IPS DF 19.7 (cell line): ENCODE measurements at places on chromosomes 3 and 15.

DNA sequence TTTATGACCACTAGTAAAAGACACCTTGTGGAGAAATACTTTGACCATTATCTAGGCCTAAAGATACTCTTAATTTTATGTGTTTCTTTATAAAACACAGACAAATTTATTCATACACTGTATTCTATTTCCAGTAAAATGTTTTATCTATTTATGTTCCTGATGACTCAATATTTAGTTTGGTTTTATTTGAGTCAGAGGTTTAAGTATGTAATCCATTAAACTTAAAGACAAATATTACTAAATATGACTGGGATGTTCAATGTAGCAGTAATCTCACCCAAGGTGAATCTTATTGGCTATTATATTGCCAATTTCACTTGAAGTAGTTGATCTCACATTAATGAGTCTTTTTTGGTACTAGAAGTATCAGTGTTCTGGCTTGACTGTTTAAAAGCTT is 799.7 kb downstream of the CADM2 start:
- no peak for DNase-seq

DNA sequence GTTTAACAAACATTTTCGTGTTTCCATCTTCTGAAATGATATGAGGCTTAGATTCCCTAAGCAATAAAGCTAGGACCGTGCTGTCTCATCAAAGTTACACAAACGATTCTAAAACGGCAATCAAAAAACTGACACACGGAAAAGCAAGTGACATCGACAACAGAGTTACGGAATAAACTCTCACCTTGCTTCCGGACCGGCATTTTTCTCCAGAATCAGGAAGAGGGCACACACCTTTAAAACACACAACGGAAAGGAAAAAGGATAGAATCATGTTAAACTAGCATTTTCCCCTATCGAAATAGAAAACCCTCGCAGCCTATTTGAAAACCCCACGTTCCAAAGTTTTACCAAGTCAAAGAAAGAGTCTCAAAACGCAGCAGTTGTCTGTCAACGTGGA is 1.4 kb downstream of the DLG1 start:
- DNase-seq, result no peak

GRCh38 chr3:48858709-48859108 is 11.0 kb upstream of the PRKAR2A start:
- no peak for DNase-seq

DNA sequence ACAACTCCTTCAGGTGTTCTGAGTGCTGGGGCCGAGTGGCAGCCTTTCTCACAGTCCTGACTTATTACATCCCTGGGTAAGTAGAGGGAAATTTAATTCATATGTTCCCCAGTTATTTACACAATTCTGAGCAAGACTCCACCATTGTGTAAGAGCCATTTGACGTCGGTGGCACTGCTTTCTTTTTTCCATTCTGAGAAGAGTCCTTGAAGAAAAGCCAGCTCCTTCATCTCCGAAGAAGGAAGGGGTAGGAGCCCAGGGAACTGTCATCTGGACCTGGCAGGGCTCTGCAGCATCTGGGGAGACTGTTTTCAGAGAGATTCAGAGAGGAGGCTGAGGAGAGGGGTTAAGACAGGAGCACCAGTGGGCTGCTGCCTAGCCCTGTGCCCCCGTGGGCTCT is 22.6 kb upstream of the MASP1 start:
- no peak for DNase-seq

DNA sequence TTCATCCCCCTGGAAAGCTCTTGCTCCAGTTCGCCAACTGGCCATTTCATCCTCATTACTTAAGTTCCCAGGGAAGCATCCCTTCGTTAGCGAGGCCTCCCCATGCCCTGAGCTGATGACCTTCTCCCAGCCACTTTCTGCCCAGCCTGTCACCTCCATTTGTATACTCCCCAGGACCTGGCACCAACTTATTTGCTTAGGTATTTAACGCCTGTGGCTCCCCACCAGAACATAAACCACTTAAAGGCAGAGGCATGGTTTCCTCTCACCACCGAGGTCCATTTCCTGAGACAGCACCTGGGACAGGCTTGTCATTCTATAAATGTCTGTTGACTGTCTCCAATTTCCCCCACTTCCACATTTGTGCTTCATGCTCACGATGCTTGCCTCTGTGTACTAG is 189.0 kb downstream of the ZNF621 start:
- DNase-seq, result no peak

DNA sequence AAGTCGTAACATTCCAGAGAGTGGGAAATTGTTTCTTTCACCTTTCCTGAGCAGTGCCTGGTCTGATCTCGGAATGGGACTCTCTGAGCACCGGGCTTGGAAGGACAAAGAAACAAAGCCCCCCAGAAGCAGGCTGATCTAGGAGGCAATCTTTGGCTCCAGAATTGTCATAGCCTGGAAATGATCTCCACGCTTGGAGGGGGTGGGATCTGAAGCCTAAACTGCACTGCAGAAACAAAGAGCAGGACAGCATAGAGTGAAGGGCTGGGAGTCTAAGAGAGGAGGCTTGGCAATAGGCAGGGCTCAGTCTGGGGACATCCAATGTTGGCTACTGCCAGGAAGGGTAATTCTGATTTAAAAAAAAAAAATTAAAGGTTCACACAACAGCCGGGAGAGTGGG is 1.9 kb downstream of the CRABP1 start:
- no peak for DNase-seq

- no peak for DNase-seq
These were observed 25.3 kb upstream of the PIAS1 start for GRCh38 chr15:68028888-68029207.
